ENCODE measurements at places on chromosomes 12 and 14.

DNA sequence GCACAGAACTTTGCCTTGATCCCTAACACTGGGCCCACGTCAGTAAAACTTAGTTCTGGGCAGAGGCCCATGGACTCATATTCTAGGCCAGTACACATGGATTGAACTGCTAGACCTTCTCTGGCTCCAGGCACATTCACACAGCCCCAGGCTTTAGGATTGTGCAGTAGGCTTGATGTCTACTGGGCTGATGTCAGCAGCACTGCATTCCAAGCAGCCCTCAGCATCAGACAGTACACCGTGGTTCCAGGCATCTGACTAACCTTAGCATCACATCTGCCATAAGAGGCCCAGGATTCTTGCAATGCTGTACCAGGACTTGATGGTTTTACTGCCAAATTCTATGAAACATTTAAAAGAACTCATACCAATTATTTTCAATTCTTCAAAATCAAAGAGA is 301.9 kb downstream of the CCER1 start:
- peak; percentile 19 for DNase-seq

GRCh38 chr12:18634382-18634781 is 103.4 kb downstream of the PLCZ1 start:
- no peak for DNase-seq

GRCh38 chr12:56998316-56998715 is 8.0 kb downstream of the ZBTB39 start:
- DNase-seq = no peak

DNA sequence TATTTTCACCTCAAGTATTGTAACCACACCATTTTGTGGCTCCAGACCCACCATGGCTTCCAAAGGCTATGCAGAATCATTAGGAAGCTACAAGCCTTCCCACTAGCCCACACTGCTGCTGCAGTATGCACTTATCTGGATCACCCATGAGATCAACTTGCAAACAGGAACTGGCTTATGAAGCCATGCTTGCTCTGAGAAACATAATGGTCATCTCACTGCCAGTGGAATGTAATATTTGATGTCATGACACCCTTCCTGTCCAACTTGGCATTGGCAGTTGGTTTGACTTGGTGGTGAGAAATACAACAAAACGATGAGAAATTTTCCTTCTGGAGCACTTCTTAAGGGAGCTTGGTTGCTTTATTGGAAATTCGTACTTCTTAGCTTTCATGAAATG is 69.3 kb upstream of the FRMD6 start:
- no peak for DNase-seq

DNA sequence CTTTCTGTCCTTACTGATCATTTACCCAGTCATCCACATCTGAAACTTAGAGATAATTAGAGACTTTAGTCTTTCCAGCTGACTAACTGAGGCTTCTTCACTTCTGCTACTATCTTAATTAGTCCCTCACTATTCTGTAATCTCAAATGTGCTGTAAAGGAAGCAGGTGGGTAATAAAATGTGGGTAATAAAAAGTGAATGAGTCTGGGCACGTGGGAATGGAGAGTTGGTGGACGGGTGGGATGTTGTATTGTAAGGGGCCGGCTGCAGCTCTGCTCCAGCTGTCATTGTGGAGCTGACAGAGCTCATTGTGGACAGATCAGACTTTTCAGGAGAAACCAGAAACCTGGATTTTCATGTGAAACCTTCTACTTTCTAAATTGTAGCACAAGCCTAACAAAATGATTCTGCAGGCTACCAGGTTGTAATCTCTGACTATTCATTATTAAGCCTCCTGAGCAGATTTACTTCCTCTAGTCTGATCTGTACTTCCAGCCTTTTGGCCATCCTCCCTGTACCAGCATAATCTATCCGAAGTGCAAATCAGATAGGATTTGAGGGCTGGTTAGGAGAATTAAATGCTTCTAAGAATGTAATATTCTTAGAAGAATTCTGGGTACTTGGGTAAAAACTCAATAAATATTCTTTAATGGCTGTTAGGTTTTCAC is 42.0 kb upstream of the BMAL2 start:
- DNase-seq = no peak

DNA sequence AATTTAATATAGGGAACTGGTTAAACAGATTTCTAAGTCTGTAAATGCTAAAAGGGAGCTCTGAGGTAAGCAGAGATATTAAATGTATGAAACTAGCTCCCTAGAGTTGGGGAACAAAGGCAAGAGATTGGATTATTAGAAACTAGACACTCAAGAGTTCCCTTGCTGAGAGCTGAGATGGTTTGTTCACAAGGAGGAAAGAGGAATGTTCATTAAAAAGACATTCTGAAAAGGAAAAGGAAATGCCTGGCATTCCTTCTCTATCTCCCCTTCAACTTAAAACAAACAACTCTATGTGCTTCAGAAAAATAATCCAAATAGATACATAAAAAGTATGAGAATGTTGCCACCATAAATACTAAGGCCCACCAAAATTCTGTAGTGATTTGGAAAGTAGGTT is 73.7 kb downstream of the GALNT4 start:
- DNase-seq = no peak

DNA sequence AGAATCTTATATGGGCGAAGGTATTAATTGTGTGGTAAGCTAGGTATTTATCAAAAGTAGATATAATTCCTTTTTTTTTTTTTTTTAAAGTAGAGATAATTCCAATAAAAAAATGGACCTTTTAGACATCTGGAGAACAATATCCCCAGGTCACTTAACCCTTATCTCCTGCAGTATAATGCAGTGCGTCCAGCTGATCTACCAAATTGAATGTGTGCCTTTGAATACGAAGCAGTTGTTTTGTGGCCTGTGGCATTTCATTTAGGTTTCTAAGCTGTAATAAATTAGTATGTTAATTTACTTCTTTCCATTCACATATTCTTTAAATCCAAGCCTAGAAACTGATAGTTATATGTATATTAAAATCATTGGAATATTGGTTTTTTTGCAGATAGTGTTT is 3.1 kb downstream of the FUT8 start:
- DNase-seq = no peak

DNA sequence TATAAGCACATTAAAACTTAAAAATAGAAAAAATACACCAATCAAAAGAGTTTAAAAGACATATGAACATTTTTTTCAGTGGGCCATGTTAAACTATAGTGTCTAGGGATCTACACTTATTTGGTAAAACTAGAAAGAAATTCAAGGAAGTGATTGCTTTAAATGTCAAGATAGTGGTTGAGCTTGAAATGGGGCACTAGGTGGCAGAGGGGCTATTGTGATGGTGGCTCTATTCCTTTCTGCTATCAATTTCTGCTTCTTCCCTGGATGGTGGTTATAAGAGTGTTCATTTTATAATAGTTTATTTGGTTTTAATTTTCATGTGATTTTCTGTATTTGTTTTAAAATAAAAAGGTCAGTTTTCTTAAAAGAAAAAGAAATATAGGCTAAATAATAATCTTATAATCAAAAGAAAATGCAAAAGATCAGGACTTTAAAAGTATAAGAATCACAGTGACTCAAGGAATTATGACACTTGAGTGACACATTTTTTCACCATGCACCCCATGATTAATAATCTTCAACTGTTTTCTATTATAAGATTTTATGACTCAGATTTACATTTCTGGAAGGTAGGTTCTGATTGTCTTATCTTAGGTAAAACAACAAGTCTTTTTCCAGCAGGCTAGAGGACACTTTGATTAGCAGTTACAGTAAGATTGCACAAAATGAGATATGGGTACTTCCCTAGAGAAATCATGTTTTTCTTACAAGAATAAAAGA is 137.5 kb downstream of the FSCB start:
- DNase-seq = no peak
